T-helper 17 cell (primary cell): ENCODE measurements at places on chromosomes 2 and 18.

GRCh38 chr2:108835040-108835439, 48.5 kb downstream of the CCDC138 start:
- DNase-seq = no peak

DNA sequence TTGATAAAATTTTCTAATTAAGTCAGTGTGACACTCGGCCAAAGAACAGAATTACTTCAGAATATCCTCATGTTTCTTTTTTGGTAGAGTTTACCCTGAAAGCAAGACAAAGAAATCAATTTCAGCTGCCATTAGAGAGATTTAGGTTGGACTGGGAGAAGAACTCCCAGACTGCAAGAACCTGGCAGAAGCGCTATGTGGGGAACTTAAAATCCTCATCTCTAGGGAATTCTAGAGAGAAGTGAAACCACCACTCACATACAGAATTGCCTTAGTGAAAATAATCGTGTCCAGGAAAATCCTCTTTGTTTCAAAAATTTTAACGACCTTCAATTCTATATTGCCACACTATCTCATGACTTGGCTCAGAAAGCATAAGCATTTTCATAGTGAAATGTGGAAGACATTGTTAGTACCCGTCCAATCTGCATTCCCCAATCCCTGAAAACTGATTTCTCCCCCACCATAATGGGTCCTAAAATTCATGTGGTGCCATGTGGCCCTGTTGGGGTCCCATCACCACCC, 297.3 kb upstream of the MEIS1 start:
- no peak for DNase-seq

DNA sequence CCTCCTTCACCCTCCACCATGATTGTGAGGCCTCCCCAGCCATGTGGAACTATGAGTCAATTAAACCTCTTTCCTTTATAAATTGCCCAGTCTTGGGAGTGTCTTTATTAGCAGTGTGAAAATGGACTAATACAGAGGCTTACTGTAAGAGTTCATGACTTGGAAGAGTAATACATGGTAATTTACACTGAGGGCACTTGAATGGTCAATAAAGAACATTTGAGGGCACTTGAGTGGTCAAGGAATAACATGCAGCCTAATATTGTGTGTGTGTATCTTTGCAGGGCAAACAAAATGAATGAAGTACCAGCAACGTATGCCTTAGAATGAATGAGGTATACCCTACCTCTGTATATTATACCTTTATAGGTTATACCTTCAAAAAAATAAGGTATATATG, 190.4 kb upstream of the SOX11 start:
- no peak for DNase-seq

DNA sequence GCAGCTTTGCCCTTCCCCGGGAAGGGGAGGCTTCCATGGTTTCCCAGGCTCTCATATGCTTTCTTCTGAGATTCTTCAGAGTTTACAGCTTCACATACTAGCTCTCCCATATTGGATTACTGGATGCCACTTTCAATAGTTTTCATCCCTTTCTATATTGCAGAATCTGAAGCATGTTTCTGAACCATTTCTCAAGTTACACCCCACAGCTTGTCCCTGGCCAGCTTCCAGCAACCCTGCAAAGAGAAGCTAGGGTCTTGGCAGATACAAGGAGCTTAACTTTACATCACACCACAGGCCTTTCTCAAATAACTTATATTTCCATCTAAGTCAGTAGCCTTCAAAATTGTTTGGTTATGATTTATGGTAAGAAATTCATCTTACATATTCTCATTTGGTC, 39.6 kb downstream of the LHCGR start:
- no peak for DNase-seq

DNA sequence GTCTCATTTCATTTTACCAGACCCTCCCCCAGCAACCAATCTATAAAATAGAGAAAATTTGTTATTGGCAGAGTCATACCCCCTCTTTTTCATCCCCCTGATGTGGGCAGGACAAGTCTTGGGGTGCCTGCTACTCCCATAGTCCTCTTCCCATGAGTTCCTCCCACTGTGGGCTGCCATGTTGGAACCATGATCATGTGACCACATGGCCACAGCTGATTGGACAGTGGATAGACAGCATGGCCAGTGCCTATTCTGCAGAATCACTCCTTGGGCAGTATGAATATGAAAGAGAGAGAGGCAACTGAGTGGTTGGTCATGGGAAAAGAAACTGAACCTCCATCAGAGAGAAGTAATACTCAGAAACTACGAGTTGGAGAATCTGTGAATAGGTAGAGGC, 84.9 kb downstream of the PDCL3 start:
- DNase-seq = no peak

GRCh38 chr2:59680863-59681262, 872.6 kb downstream of the BCL11A start:
- no peak for DNase-seq

DNA sequence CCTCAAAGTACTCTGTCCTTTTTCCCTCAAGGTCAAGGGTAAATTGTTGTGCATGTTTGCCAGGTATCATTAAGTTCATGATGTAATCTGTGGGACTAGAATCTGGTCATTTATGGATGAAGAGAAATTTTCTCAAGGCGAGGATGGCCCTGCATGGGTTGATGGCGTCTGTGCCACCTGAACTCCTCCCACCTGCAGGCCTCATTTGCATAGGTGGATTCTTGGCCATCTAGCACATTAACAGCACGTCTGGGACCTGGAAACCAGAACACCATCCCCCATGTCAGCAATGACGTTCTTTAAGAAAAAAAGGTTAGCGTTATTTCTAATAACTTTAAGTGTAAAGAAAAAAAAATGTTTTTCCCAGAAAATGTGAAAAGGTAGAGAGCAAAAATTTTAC, 145.8 kb downstream of the ESCO1 start:
- DNase-seq = no peak

DNA sequence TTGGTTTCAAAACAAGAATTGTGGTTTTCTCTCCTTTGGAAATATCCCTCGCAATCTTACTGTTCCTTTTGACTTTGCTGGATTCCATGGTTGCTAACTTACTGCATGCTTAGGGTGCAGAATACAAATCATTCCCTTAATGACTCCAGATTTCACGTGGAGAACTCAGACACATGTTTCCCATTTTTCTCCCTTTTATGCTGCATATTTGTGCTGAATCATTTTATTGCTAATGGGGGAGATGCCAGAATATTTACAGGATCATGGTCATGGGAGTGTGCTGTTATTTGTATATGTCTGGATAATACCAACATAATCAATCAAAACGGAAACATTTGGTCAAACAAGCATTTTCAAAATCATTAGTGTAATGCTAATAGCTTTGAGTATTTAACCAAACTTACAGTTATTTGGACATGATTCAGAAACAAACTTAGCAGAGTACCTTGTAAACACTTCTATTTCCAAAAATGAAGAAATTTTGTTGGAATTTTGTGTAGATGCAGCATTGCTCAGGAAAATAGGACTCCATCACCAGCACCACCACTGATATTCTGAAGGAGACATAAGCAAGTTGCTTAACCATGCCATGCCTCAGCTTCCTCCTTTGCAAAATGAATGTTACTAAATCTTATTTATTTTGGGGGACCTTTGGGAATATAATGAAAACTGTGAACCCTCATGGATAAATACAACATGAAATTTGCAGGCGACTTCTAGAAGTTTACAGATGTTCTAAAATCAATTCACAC, 122.5 kb upstream of the RND3 start:
- no peak for DNase-seq

GRCh38 chr2:112295407-112296078, 20.1 kb downstream of the ZC3H6 start:
- DNase-seq = no peak

DNA sequence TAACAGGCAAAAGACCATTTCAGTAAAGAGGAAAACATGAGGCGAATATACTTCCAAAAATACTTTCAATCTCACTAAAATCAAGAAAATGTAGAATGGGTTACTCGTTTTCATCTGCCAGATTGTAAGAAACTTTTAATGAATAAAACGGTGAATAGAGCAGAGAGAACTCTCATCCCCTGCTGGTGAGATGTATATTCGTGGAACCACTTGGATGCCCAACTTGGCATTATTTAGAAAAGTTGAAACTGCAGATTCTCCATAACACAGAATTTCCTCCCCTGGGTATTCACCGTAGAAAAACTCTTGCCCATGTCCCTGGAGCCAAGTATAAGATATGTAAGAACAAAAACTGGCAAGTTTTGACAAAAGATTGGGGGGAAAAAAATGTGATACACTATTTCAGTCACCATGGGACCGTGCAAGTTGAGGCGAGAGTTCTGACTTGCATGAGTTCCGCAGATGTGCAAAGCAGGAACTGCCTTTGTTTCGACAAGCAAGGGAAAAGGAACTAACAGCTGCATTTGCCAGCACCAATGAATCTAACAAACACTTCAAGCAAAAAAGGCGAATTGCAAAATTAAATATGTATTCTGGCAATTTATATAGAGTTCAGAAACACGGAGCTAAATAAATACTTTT, 14.8 kb downstream of the TIMM21 start:
- no peak for DNase-seq

DNA sequence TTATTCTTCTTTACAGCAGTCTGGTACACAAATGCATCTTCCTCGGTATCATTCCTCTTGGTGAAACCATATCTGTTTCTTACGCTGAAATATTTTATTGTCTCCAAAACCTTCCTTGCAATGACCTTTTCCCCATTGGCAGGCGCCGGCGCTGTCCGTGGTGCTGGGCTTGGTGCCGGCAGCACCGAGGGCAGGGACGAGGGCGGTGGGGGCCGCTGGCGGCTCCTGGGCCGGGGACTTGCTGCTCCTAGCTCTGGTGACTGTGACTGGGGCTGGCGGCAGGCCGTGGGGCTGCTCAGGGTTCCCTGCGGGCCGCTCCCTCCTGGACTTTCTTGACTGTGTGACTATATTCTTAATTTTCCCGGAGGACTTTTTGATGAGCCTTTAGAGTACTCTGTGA, 72.5 kb downstream of the GPR39 start:
- no peak for DNase-seq
